Activated CD4-positive, CD25-positive, alpha-beta regulatory T cell treated with anti-CD3 and anti-CD28 coated beads, Interleukin-2, amount 50 U/mL, for 72 hours (primary cell): ENCODE measurements at places on chromosomes 12 and 14.

- DNase-seq = no peak
Measured at GRCh38 chr12:95358111-95359083, 115.6 kb upstream of the METAP2 start.

DNA sequence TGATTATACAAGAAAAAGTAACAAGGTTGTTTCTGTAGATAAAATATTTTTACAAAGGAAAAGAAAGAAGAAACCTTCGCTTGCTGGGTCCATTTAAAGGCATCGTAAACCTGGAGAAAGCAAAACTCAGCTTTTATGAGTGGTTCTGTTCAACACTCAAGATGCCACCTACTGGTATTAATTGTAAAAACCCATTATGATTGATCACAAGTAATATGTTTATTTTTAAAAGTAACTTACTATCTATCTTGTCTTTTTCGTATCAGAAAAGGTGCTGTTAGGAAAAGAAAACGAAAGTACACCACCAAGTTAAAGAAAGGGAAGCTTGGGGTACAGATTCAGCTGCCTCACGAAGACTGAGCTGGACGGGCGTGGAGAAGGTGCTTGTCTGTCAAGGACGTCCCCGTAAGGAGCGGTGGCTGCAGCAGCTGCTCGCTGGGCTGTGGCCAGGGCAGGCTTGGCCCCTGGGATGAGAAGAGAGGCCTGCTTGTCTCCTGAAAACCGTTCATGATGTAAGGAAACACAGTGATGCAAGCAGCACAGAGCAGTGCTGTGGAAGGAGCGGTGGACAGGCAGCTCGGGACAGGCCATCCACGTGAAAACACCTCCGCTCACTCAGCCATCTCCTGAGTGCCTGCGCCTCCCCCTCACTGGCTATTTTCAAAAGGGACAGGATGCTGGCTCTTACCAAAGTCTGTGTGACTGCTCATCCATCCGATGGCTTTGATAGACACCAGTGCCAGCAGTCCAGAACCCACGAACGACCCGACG lies 25.0 kb downstream of the SLC15A4 start:
- no peak for DNase-seq

DNA sequence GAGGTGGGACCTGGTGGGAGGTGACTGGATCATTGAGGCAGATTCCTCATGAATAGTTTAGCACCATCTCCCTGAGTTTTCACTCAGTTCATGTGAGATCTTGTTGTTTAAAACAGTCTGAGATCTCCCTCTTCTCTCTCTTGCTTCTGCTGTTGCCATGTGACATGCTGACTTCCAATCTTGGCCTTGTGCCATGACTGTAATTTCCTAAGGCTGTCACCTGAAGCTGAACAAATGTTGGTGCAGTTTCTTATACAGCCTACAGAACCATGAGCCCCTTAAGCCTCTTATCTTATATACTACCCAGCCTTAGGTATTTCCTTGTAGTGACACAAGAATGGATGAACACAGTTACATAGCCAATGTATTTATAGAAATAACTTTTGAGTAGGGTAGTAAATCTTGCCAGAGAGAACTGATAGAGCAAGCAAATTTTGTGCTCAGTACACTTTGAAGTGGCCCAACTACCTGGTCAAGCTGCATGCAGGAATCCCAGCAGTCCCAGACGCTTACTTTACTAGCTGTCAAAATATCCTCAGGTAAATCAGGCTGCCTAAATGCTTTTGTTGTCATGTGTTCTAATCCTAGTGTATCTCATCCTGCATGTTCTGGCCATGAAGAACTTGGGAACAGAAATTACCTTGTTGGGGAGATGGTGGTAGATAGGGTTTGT lies 445.6 kb upstream of the MIS18BP1 start:
- DNase-seq = no peak

DNA sequence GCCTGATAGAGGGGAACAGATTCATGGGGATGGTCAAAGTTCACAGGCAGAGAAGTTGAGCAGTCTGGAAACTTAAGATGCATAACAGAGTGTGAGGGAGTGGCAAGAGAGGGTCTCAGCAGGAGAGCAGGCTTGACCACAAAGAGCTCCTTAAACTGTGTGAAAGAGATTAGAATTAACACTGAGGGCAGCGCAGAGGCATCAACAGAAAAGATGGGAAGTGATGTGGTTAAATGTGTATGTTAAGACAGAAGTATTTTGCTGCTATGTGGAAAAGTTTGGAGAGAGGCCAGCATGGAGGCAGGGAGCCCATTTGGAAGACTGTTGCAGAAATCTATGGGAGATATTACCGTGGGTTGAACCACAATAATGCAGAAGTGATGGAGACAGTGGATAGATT lies 122.7 kb upstream of the LMNTD1 start:
- no peak for DNase-seq

- peak; percentile 33 for DNase-seq
Measured at GRCh38 chr14:72892879-72893635, 844 bp downstream of the DPF3 start.

- peak; percentile 88 for DNase-seq
Measured at GRCh38 chr12:121795034-121795968, 1.8 kb upstream of the RHOF start.

GRCh38 chr14:98665007-98665406 lies 607.0 kb downstream of the BCL11B start:
- DNase-seq = no peak

GRCh38 chr14:65179918-65180724 lies 77.8 kb upstream of the MAX start:
- peak; percentile 47 for DNase-seq

GRCh38 chr12:131609762-131610161 lies 101.1 kb upstream of the SFSWAP start:
- DNase-seq = no peak

GRCh38 chr12:46998811-46999368 lies 80.5 kb upstream of the PCED1B start:
- no peak for DNase-seq

- no peak for DNase-seq
Measured at GRCh38 chr12:115944837-115945490, 332.5 kb downstream of the MED13L start.

GRCh38 chr14:72595152-72595862 lies 298.6 kb downstream of the DPF3 start:
- no peak for DNase-seq

DNA sequence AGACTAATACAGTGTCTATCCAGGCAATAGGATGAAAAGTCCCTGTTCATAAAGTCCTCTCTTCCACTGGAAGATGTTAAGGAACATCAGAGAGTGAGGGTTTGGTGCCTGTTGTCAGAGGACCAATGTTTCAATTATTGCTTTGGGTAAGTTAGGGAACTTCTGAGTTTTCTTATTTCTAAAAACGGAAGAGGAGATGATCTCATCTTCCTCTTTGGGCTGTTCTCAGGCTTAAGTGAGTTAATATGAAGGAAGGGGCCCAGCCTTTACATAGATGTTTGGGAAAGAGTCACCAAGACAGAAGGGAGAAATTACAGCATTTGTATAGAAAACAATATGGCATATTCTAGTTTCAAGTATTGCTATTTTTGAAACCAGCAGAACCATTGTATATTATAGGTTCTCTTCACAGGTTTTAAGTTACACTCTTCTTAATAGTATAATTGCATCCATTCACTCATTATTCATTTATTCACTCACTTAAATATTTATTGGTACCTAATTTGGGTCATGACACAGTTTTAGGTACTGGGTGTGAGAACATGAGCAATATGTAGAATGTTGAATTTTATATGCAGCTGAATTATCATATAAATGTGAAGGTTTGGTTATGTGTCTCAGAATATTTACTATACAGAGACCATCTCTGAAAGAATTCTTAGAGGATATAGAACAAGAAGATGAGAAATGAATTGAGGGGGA lies 68.5 kb upstream of the LRIG3 start:
- no peak for DNase-seq
